ENCODE measurements at places on chromosomes 12 and 14.

GRCh38 chr12:55929306-55929791 is 1.6 kb upstream of the DGKA start:
- DNase-seq, result no peak

- no peak for DNase-seq
Measured at GRCh38 chr12:121620333-121620891, 5.9 kb upstream of the ORAI1 start.

- DNase-seq, result no peak
Measured at GRCh38 chr12:52121824-52122539, 42.5 kb downstream of the SMIM41 start.

DNA sequence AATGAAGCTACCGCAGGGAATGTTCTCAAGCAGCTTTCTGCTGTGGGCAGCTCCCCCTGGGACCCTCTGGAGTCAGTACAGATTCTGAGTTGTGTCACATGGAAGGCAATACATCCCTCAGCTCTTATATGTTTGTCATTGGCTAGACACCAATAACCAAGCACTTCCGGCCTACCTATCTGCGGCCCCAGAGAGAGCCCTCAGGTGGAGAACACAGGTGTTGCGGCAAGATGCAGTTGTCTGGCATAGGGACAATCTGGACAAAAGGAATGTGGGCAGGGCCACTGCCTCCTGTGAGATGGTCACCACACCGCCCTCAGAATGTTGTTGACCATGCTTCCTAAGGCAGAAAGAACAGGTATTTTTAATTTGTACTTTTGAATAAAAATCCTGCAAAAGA is 118.7 kb downstream of the BRMS1L start:
- DNase-seq, result no peak

GRCh38 chr14:37320106-37320505 is 122.4 kb downstream of the MIPOL1 start:
- DNase-seq, result no peak

DNA sequence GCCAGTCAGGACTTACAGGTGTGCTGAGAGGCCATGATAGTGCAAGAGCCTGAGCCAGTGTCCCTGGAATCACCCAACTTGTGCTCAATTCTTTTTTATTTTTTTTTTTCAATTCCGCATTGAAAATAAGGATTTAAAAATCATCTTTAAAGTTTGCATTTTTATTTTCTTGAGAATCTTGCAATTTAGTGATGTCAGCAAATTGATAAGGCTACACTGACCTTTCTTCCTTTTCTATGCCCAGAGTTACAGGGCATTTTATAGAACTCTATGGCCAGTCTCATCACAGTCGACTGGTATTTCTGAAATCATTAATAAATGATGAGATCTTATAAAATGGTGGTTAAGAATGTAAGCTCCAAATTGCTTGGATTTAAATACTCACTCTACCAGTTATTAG is 63.3 kb upstream of the PRKD1 start:
- no peak for DNase-seq

- no peak for DNase-seq
Measured at GRCh38 chr14:95482627-95483308, 33.7 kb downstream of the SYNE3 start.

DNA sequence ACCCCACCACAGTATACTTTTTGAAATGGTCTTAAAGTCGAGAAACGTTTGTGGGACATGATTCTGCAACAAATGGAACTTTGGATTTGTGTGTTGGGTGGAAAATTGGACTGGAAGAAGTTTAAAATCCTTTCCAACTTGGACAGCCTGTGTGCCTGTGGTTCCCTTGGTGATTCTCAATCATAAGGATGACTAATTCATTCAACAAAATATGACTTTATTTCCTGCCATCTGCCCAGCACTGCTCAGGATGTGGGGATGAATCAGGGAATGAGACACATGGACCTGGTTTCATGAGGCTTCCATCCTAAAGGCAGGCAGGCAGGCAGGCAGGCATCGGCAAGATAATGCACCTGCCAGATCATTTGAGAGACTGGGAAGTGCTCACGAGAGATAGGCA is 57.3 kb upstream of the TMEM132D start:
- no peak for DNase-seq

GRCh38 chr14:24966579-24966964 is 83.4 kb downstream of the STXBP6 start:
- DNase-seq, result no peak

DNA sequence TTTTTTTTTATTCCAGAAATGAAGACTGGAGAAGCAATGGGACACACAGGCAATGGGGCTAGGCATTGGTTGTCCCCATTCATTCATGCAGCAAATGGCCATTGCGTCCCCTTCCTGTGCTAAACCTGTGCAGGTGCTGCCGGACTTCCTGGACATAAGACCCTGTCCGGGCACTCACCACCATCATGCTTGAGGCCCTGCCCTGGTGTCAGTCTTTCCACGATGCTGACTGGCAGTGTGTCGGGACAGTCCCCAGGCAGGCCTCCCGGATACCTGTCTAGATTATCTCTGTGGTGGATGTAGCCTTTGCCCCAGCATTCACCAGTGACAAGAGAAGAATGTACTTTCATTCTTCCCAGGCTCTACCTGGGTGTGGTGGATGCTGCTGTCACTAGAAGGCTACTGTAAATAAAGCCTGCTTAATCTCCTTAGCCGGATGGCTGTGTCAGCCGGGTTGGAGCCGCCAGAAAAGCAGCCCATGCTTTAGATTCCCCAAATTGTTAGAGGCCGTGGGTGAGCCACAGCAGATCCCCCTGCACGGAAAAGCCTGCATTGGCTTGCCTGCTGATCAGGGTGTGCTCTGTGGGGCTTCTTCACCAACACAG is 94.5 kb upstream of the PARP11 start:
- DNase-seq, result no peak

GRCh38 chr14:37673439-37673838 is 78.0 kb downstream of the TTC6 start:
- no peak for DNase-seq

- no peak for DNase-seq
Measured at GRCh38 chr12:3293446-3294161, 197.4 kb upstream of the PRMT8 start.

- no peak for DNase-seq
Measured at GRCh38 chr12:55666508-55666907, 29.8 kb downstream of the OR10P1 start.

DNA sequence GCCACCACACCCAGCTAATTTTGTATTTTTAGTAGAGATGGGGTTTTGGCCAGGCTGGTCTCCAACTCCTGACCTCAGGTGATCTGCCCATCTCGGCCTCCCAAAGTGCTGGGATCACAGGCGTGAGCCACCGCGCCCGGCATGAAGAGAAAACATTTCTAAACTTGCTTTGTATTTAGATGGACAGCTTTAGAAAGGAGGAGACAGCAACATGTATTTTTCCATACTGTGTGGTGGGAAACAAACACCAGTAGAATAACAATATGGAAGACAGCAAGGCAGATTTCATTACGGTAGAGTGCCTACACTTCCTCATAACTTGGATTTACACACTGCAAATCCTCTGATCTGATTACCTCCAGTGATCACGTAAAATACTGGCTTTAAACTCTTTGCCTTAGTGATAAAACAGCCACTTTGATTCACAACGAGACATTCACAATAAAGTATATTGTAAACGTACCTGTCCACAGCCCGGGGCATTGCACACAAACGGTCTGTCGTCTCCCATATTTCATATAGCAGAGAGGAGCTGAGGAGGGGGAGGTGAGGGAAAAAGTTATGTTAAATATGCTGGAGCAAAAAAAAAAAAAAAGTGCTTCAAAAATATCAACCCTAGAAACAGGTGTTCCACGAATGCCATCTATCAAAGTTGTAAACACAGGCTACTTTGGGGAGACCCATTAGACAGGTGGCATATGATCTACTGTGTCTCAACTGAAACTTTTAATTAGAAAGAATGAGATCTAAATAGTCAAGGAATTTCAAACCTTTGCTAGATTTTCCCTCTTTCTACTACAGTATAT is 25.5 kb downstream of the ATF7 start:
- DNase-seq, result no peak

DNA sequence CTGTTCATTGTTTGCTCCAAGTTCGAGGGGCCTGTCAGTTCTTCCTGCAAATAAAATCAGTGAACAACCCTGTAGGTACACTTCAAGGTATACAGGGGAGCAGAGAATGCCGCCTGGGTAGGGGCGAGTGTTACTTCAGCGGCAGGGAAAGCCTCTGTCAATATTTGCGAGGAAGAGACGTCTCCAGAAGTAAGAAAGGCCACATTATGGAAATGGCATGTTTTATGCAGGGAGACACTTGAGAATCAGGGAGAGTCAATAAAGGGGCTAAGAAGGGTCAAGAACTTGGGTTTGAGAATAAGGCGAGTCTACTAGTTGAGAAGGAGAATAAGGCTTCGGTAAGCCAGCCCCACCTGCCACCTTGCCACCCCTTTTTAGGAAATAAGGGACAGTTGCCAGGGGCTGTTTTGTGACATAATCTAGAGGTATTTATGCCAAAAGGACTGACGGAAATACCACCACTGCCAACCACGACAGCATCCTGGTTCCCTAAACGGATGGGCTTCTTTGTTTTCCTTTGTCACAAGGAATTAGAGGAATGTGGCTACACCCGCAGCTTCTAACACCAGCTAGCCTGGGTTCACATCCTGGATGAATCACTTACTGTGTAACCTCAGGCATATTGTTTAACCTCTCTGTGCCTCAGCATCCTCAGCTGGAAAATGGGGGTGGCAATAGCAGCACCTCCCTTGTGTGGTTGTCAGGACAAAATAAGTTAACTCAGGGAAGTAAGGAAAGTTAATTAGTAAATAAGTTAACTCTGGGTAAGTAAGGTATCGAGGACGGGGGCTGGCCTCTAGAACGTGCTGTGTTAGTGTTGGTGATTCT is 67.7 kb downstream of the EID3 start:
- no peak for DNase-seq

- no peak for DNase-seq
Measured at GRCh38 chr12:103851127-103851526, 10.1 kb upstream of the NT5DC3 start.

- no peak for DNase-seq
Measured at GRCh38 chr12:95789126-95790032, 1.2 kb downstream of the NTN4 start.

DNA sequence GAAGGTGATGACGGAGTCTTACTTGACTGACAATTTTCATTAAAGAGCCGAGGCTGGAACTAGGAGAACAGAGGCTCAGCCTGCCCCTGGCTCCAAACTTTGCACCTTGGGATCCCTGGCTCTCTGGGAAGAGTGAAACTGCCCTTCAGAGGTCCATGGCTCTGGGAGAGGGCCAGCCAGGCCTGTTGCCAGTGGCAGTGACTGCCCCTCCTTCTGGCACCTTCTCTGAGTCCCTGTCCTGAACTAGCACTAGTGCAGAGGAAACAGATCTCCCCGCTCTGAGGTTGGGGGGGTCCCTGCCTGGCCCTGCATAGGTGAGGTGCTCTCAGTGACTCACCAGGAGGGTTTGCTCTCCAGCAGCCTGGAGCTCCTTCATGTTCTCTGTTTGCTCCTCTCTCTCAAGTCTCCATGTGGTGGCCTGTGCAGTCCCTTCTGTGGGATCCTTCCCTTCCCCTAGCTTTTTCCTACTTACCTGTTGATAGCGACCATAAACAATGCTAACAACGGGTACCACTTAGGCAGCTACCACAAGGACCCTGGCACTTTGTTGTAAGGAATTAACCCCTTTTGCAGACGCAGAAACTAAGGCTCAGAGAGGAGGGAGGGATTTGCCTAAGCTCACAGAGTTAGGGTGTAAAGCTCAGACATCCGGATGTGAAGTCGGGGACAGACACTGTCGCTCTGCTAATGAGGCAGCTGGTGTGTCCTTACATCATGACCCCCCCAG is 22.4 kb downstream of the FAM222A start:
- DNase-seq, result no peak

- no peak for DNase-seq
Measured at GRCh38 chr14:99763527-99764221, 29.5 kb upstream of the EML1 start.

GRCh38 chr14:46245276-46245675 is 406.3 kb downstream of the RPL10L start:
- DNase-seq, result no peak

DNA sequence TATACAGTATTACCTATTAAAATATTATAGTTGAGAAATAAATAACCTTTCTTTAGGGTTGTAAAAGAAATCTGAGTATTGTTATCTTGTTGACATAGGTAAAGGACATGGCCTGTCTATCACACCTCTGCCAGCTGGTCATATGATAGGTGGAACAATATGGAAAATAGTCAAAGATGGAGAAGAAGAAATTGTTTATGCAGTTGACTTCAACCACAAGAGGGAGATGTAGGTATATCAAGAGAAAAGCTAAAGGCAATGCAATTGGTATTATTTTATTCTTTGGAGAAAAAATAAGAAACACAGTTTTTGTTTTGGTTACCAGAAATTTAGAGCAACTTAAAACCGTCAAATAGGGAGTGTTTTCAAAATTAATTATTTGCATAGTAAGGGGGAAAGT is 13.5 kb downstream of the CPSF2 start:
- no peak for DNase-seq

GRCh38 chr14:100440207-100440631 is 117.1 kb downstream of the SLC25A47 start:
- DNase-seq, result no peak

DNA sequence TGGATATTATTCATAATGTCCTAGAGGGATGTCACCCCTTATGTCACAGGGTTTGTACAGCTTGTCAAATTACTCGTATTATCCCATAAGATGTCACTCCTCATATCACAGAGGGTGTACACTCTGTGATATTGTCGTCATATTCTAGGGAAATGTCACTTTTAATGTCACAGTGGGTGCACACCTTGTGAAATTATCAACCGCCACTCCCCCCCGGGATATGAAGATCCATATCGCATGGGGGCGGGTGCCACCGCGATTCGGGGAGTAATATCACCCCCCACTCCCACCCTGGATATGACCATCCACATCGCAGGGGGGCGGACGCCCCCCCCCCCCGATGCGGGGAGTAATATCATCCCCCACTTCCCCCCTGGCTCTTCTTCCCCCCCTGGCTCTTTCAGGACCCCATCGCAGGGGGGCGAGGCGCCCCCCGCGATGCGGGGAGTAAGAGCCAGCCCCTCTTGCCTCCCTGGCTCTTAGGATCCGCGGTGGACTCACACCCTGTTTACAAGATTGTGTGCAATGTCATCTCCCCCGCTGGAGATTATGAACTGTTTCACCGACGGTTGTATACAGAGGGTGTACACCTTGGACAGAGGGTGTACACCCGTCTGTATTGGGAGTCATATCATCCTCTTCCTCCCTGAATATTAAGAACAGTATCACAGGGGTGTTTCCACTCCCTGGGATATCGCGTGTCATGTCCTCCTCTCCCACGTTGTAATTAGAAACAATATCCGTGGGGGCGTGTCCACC is 92.8 kb downstream of the FRMD6 start:
- no peak for DNase-seq

- DNase-seq, result no peak
Measured at GRCh38 chr14:35932659-35933159, 106.6 kb downstream of the BRMS1L start.
